ENCODE measurements at places on chromosomes 6 and 20.

DNA sequence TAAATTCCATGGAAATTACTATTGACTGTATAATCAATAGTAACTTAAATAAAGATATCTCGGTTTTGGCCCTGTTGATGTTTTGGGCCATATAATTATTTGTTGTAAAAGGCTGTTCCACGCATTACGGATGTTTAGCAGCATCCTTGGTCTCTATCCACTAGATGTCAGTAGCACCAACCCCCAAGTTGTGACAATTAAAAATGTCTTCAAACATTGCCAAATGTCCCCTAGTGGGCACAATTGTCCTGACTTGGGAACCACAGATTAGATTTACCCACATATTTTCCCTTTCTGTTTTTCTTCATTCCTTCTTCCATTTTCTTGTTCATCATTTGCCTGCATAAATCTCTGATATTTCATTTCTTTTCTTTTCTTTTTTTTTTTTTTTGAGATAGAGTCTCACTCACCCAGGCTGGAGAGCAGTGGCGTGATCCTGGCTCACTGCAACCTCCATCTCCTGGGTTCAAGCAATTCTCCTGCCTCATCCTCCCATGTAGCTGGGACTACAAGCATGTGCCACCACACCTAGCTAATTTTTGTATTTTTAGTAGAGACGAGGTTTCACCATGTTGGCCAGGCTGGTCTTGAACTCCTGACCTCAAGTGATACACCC is 13.6 kb upstream of the WFDC8 start:
- peak; percentile 32 for DNase-seq

DNA sequence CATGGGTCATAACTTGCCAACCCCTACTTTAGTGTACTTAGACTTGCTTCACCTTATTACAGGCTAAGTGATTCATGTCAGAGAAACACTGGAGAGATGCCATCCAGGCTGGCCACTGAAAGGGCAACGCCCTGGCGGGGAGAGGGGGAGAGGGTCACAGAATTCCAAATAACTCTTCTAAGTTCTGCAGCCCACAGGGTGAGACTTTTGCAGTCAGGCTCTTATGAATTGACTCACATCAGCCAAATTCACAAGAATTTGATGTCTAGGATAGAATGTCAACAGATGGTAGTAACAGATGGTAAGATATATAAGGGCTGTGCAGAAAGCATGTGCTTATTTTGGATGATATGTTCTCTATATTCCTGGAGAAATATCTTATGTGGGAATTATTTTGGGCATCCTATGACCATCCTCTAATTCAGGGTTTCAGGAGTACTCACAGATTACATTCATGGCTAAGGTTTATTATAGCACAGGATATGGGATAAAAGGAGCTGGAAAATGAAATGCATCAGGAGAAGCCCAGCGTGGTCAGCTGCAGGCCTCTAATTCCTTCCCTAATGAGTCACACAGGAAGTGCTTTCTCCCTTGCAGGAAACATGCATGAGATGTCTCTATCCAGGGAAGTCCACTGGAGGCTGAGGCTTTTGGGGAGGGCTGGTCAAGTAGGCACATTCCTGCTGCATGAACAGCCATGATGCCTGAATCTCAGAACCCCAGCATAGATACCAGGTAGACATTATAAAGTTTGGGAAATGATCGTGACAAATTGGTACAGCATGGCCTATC is 58.7 kb upstream of the RIN2 start:
- DNase-seq = peak; percentile 86

GRCh38 chr6:9062596-9062995 is 627.3 kb upstream of the SLC35B3 start:
- no peak for DNase-seq

GRCh38 chr6:107186047-107186446 is 70.7 kb upstream of the BEND3 start:
- no peak for DNase-seq

DNA sequence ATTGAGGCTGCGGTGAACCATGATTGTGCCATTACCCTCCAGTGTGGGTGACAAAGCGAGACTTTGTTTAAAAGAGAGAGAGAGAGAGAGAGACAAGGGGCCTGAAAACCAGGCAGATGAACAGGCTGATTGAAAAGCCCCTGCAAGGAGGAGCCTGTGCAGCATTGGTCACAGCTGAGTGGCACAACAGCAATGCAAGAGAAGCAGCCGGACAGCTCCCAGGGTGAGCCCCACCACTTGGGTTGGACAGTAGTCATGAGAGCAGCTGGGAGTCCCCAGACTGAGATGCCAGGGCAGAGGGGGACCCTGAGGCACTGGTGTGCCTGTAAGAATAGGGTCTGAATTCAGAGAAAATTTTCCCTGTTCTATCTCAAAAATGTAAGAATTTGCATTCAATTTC is 10.2 kb downstream of the DNPH1 start:
- DNase-seq = no peak

GRCh38 chr6:170174124-170174770 is 116.6 kb downstream of the DLL1 start:
- DNase-seq = no peak

- DNase-seq = peak; percentile 3
Measured at GRCh38 chr20:61731363-61732181, 334.1 kb downstream of the TAF4 start.

DNA sequence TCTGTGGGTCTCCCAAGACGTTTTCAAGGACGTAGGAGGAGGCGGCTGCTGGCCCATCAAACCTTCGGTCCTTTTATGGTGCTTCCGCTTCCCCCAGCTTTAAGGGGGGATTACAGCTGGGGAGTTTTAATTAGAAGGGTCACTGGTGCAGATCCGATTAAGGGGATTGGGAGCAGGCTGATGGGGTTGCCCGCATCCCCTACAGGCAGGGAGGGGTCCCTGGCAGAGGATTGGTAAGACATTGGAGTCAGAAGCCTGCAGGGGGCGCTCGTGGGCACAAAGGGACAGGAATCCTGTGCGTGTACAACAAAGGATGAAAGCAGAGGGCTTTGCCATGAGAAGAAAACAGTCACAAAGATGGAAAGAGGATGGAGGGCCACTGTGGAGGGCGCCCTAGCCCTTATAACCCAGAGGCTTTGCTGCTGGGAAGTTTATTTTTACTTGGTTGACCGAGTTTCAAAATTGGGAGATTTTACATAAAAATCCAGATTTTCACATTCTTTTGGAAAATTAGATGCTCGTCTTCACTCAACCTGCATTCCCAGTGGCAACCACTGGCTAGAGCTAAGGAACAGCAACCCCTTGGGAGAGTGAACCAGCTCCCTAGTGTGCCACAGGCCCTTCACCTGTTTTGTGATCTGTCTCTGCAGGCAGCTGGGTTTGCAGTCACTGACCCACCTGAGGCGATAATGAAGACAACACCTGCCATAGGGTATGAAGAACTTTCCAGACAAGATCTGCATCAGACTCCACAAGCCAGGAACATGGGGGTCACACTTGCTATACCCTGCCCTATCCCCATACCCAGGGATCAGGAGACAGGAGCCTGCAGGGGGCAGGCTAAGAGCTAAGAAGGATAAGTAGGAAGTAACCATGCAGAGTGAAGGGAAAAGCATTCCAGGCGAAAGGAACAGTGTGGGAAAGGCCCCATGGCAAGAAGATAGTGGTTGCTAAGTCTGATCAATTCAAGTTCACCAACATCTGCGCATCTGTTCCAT is 97.7 kb downstream of the KCNB1 start:
- peak; percentile 60 for DNase-seq

- no peak for DNase-seq
Measured at GRCh38 chr20:59443550-59443949, 143.1 kb downstream of the EDN3 start.

- DNase-seq = no peak
Measured at GRCh38 chr6:40395066-40395697, 192.0 kb downstream of the LRFN2 start.

- no peak for DNase-seq
Measured at GRCh38 chr6:78867020-78867369, 356 bp upstream of the IRAK1BP1 start.

- DNase-seq = no peak
Measured at GRCh38 chr6:26276841-26277648, 88.0 kb upstream of the BTN3A2 start.

GRCh38 chr20:10672624-10673127 is 1.1 kb downstream of the JAG1 start:
- no peak for DNase-seq

- no peak for DNase-seq
Measured at GRCh38 chr6:105746130-105746505, 340.0 kb upstream of the PRDM1 start.

GRCh38 chr6:155090166-155090565 is 95.1 kb downstream of the TIAM2 start:
- DNase-seq = no peak

- DNase-seq = peak; percentile 59
Measured at GRCh38 chr6:6724539-6725467, 136.3 kb downstream of the LY86 start.

GRCh38 chr20:57577679-57578475 is 17.0 kb downstream of the PCK1 start:
- DNase-seq = no peak

DNA sequence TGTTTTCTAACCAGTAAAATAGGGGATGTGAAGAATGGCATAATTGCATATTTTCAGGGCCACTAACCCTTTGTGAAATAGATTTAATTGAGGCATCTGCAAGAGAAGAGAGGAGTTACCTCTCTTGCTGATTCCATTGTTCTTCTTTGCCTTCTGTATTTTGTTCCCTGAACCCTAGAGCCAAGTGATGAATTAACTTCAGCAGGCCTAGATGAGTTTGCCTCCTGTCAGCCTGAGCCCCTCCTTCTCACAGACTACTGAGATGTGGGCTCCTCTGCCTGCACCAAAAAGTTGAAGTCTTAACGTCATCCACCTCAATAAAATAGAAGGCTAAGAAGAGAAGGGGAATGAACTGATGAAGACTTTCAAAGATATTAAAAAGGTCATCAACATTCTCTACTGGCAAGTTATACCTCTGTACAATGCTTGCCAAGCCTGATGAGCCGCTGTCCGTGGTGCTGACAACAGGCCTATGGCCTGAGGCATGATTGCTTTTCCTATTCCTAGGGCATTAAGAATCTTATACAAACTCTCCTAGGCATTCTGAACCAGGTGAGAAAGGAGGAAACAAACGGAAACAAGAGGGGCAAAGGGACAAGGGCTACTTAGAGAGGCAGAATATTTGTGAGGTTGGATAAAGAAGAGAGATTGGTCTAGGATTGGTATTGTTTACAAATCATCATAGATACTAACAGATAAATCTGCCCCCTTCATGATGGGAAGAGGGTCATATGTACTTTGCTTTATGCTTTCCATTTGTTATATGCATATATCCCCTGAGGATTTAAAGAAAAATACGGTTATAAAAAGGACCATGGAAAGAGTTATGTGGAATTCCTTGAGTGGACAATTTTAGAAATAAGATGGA is 46.8 kb downstream of the CD24 start:
- DNase-seq = peak; percentile 43

GRCh38 chr6:15499591-15499990 is 163.2 kb downstream of the DTNBP1 start:
- no peak for DNase-seq

GRCh38 chr20:25077610-25078169 is 4.3 kb downstream of the VSX1 start:
- DNase-seq = no peak

- peak; percentile 24 for DNase-seq
Measured at GRCh38 chr20:21156266-21156665, 30.4 kb downstream of the KIZ start.

GRCh38 chr6:46014511-46015118 is 1.0 kb downstream of the CLIC5 start:
- DNase-seq = no peak

GRCh38 chr6:42406306-42407280 is 45.1 kb downstream of the TRERF1 start:
- DNase-seq = peak; percentile 21

GRCh38 chr20:3904224-3904623 is 15.0 kb downstream of the PANK2 start:
- DNase-seq = no peak

- DNase-seq = no peak
Measured at GRCh38 chr20:34301587-34302311, 1.4 kb downstream of the AHCY start.

GRCh38 chr6:9103876-9104521 is 668.7 kb upstream of the SLC35B3 start:
- no peak for DNase-seq

- no peak for DNase-seq
Measured at GRCh38 chr6:117573006-117573680, 29.2 kb downstream of the GOPC start.

- no peak for DNase-seq
Measured at GRCh38 chr6:92617721-92618120, 801.6 kb downstream of the EPHA7 start.

DNA sequence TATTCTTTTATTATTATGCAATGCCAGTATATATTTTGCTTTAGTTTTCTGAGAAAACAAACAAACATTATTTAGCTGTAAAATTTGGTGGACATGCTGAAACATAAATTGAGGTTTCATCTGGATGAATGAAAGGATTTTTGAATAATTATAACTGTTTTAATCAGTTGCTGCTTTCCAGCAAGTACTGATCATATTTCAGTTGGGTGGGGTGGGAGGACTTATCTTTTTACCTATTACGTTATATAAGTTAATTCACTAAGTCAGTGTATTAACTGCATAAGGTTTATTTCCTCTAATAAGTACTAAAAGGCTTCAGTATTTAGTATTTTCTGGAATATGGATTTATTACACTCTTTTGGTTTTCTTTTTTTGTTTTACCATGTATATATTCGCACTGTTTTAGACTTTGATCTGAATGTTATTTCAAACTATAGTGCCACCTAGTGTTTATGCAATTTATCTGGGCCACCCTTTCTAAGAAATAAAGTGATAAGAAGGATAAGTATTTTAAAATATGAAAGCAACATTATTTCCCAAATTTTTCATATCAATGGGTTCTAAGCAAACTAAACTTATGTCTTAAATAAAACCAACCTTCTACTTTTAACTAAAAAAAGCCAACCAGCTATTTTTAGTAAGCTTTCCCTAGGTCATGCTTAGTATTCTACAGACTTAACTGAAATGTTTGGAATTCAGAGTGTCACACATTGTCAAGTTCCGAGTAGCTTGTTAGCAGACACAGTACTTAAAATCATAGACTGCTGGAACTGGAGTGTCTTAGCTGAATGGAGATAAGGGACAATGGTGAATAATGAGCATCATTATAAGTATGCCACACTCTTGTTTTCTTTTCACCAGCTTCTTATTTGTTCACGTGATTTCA is 105.4 kb upstream of the MCHR2 start:
- no peak for DNase-seq

DNA sequence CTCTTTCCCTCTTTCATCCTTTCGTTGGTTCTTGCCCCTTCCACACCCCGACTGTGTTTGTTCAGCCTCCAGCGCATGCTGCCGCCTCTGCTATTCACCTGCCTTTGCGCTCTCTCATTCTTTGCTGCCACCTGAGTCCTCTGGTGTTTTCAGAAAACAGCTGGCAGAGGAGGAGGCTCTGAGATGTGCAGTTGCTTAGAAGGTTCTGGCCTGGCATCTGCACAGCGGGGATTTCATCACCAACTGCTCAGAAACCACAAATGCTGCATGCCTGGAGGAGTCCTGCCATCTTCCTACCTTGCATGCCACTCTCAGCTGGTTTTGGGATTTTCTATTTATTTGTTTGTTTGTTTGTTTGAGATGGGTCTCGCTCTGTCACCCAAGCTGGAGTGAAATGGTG is 39.2 kb upstream of the CLDN20 start:
- no peak for DNase-seq
